Gastrocnemius medialis (tissue), 4 donors: ENCODE measurements at places on chromosomes 1 and 21.

GRCh38 chr1:45356186-45356585 lies 15.9 kb upstream of the MUTYH start:
- peak; percentile 50 for DNase-seq

GRCh38 chr1:200207711-200208126 lies 180.2 kb downstream of the NR5A2 start:
- DNase-seq, result no peak

DNA sequence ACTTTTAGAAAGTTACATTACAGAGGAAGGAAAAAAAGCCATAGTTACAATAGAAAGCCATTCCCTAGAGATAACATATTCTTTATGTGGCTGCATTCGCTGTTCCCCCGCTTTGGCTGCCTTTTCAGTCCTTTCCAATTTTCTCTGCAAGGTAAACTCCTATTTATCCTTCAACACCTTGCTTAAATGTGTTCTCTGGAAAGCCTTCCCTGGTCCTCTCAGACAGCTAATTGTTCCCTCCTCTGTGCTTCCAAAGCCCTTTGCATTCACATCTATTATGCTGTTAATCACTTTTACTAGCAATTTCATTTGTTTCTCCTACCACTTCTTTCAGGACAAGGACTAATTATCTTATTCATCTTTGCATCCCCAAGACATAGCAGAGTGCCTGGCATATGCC lies 1.6 kb downstream of the PHC2 start:
- no peak for DNase-seq

GRCh38 chr1:36160949-36161485 lies 5.1 kb downstream of the MAP7D1 start:
- DNase-seq, result no peak

DNA sequence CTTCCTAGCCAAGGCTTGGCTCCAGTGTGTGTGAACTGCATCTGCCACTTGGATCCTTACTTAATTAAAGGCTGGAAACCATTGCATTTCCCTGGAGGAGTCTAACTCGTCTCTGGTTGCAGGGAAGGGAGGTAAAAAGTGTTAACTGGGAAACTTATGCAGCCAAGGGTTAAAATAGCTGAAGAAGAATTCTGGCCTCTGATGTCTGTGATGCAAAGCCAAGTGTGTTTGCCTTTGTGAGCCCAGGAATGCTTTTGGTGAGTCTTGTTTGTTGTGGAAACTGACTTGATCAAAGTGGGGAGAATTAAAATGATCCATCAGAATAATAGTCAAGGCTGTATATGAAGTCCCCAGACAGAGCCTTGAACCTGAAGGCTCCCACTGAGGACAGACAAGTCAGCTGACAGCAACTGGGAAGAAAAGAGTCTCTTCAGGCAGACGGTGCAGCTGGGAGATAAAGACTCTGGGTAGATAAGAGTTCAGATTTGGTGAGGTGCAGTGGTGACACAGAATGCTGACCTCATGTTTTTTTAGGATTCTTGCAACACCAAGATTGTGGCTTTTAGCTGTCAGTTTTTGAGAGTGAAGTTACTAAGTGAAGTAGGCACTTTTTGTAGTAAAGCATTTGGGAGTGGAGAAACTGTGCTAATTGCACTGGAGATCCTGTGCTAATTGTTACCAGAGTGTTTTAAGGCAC lies 59.5 kb upstream of the WLS start:
- DNase-seq, result no peak

DNA sequence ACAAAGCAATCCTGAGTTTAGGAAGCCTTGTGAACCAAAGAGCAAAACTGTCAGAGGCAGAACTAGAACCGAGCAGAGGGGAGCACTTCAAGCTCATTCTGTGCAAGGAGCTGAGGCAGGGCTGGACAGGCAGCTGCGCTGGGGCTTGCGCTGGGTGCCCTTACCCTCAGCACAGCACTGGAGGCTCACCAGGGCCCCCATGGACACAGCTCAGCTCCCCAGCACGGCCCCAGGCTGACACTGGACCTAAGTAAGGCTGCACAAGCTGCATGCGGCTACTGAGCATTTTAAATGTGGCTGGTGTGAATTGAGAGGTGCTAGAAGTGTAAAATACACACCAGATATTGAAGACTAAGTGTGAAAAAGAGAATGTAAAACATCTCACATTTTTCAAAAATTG lies 22.1 kb downstream of the TMEM63A start:
- DNase-seq, result no peak

- no peak for DNase-seq
These were observed 58.0 kb downstream of the HIVEP3 start for GRCh38 chr1:41860771-41861170.

DNA sequence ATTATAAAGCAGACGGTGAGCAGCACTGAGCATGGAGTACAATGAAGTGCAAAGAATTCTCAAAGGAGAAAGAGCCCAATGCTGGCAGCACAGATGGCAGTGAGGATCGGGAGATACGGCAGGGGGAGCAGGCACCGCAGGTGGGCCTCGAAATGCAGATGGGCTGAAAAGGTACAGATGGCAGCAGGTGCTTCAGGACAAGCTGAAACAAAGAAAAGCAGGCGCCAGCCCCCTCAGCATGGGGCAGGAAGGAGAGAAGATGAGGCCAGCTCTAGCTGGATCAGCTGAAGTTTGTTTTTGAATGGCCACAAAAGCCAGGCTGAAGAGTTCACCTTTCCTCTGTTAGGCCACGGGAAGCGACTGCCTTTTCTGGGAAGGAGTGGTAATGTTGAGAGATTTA lies 7.7 kb downstream of the CFAP298 start:
- DNase-seq, result no peak

DNA sequence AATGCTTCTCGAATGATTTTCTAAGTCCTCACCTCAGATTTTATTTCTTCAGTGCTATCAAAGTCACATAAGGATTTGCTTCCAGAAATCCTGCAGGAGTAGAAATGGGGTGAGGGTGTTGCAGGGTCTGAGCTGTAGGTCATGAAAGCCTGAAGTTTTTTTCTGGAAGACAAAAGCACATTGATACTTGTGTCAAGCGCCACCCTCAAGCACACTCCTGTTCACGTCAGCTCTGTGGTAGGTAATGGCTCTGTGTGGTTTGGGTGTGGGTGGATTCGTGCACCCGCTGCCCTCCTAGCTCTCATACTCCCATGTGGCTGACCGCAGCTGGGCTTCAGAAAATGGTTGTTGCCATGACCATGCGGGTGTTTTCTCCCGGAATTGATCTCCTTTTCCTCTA lies 39.9 kb downstream of the AKNAD1 start:
- no peak for DNase-seq

- no peak for DNase-seq
These were observed 34.5 kb upstream of the PLXNA2 start for GRCh38 chr1:208278638-208279037.

- DNase-seq, result peak; percentile 64
These were observed 26.5 kb downstream of the AKNAD1 start for GRCh38 chr1:108830119-108831008.

GRCh38 chr1:239835946-239836440 lies 255.7 kb upstream of the FMN2 start:
- DNase-seq, result no peak

- DNase-seq, result no peak
These were observed 109.2 kb upstream of the RUNX3 start for GRCh38 chr1:25039229-25039628.

GRCh38 chr1:21126324-21126723 lies 50.4 kb downstream of the EIF4G3 start:
- DNase-seq, result no peak

DNA sequence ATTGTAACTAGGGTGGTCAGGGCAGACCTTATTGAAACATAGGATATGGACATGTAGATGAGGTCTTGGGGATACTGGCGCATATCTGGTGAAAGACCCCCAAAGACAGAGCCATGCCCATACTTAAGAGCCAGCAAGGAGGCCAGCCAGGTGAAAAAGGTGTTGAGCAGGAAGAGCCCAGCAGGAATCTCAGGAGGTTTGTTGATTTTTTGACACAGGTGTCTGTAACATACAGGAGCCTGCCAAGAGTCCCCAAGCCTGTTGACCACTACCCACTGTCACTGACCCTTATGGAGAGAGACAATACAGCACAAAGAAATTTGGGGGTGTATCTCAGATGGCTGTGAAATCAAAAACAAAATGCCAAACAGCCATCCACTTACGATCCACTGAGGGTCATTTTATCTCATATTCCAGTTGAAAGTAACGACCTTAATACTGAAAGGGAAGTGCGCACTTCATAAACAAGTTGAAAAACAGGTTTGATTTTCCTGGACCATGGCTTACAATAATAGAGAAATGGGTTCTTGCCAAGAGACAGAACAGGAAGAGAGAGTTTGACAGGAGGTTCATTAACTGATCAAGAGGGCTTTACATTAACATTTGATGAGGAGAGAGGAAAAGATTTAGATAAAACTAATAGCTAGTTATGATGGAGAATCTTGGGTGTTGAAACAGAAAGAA lies 163.6 kb downstream of the GLUL start:
- DNase-seq, result no peak

GRCh38 chr1:43339584-43340232 lies 2.1 kb downstream of the MPL start:
- DNase-seq, result no peak

- no peak for DNase-seq
These were observed 13.3 kb upstream of the TP53BP2 start for GRCh38 chr1:223859058-223859457.

GRCh38 chr21:42799948-42800347 lies 79.4 kb downstream of the WDR4 start:
- no peak for DNase-seq

GRCh38 chr1:11535761-11536572 lies 57.0 kb downstream of the DISP3 start:
- no peak for DNase-seq

- no peak for DNase-seq
These were observed 22.7 kb downstream of the UBASH3A start for GRCh38 chr21:42426424-42426823.

DNA sequence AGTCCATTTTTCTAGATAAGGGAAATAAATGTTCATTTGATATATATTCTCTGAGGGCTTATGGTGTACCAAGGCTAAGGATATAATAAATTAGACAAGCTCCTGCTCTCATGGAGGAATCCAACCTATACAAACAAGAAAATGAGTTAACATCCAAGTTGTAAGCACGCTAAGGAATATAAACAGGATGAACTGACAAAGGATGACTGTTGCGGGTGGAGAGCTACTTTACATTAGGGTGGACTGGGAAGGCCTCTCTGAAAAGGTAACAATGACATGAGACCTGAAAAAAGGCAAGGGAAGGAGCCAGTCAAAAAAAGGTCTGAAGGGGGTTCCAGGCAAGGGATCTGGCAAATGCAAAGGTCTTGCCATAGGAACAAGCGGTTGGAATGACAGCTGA lies 3.1 kb downstream of the BCAR3 start:
- no peak for DNase-seq

GRCh38 chr1:47870480-47870879 lies 126.7 kb downstream of the TRABD2B start:
- DNase-seq, result no peak

DNA sequence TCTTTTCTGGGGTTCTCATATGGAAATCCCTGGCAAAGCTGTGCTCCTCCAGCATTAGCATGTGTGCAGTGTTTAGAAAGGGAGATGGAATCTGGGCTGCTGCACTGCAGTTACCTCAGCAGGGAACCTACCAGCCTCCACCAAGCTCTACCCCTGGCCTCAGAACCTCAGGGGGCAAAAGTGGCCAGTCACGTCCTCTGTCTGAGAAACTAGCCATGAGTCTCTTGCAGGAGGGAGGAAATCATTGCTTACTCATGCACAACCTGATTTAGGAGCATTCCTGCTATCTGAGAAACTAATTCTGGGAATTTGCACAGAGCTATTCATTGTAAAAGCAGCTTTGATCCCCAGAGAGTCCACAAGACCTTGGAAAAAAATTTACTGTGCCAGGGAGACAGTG lies 80.6 kb upstream of the IPO9 start:
- DNase-seq, result no peak

- DNase-seq, result no peak
These were observed 243.7 kb downstream of the TBX15 start for GRCh38 chr1:118744420-118744819.

- DNase-seq, result peak; percentile 38
These were observed 14.0 kb downstream of the HSF2BP start for GRCh38 chr21:43645136-43645891.

DNA sequence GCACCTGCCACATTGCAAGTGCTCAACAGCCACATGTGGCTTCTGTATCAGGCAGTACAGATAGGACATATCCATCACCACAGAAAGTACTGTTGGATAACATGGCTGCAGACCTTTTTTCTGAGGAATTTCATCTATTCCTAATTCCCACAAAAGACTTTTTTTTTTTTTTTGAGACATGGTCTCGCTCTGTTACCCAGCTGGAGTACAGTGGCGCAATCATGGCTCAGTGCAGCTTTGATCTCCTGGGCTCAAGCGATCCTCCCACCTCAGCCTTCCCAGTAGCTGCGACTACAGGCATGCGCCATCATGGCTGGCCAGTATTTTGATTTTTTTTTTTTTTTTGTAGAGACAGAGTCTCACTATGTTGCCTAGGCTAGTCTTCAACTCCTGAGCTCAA lies 33.3 kb downstream of the YARS1 start:
- DNase-seq, result no peak

DNA sequence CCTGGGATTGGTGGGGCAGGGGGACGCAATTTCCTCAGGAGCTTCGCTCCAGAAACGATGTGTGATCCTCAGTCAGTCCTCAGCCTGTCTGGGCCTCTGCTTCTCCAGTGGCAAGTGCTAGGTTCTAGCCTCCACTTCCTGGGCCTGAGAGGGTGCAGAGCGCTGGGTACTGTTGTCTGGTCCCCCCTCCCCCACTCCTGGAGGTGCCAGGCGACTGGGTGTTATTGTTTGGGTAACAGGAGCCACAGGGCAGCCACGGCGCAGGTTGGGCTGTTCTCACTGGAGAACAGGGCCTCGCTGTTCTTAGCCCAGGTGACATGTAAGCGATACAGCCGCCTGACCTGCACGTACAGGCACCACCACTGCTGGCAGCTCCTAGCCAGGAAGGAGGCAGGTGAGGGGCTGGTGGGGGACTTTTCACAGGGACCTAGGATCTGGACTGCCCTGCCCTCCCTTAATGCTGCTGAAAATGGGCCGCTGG lies 2.1 kb downstream of the RPS6KA1 start:
- no peak for DNase-seq

GRCh38 chr1:65388908-65389695 lies 31.4 kb upstream of the LEPR start:
- no peak for DNase-seq

GRCh38 chr1:159872891-159873290 lies 10.4 kb upstream of the VSIG8 start:
- DNase-seq, result no peak

- DNase-seq, result peak; percentile 22
These were observed 11.9 kb downstream of the PODN start for GRCh38 chr1:53073868-53074311.

DNA sequence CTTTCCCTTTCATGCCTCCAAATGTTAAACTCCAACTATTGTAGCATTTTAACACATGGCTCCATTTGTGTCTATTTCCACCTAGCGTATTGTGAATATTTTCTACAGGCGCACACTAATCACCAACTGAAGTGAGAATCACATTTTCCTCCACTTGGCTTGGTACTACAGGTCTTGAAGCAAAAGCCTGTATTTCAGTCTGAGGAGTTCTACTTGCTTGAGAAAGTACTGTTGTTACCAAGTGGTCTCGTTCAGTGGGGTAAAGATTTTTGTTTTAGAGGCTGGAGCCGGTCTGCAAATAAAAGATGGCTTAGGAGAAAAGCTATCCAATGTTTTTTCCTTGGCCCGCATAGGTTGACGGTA lies 550 bp upstream of the PTBP2 start:
- no peak for DNase-seq

GRCh38 chr1:226681652-226682493 lies 57.2 kb downstream of the ITPKB start:
- DNase-seq, result no peak

GRCh38 chr1:214739621-214740238 lies 136.7 kb downstream of the CENPF start:
- DNase-seq, result no peak
